Breast epithelium (tissue), 4 donors: ENCODE measurements at places on chromosomes 11 and 22. TPM values are rescaled to one million over a fixed set of nuclear protein-coding genes. Genes with fewer than 3 reads are reported as not detected.
A peak's percentile ranks its signal among the peaks of the same experiment; 100 is the strongest.

The DCUN1D5 gene
- total RNA-seq = 31.8 TPM

The MAFF gene
- 126 TPM for total RNA-seq

DNA sequence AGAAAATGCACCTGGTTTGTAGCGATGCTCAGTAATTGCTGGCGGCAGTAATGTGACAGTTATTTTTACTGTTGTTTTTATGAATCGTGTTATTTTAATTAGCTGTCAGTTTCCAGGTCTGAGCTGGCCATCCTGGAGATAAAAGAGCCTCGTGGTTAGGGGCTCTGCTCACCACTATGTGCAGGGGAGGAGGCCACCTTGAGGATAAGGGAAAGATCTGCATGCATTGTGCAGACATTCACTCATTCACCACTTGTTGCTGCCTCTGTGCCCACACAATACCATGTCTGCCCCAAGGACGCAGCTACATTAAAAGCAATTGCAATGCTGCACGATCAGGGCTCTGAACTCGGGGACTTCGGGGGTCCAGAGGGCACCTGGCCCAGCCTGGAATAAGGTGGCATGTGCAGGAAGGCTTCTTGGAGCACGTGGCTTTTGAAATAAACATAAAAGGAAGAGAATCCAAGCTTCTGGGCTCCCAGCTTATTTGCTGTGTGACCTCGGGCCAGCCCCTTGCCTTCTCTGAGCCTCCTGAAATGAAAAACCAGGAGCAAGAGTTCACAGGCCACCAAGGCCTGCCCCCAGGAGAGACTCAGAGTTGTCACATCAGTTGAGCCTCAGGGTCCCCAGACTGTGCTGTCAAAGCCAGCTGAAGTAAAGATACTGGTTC is 44.7 kb upstream of the SHISAL1 start:
- H3K27ac ChIP-seq = no peak overlapping the region
- H3K4me3 ChIP-seq = no peak overlapping the region
- no peaks in the 10 kb centered on the region for H3K4me1 ChIP-seq
- no peak for DNase-seq

GRCh38 chr11:1946812-1947484 is at the start of gene MRPL23:
MRPL23 (plus strand) TSS chr11:1947332; CDS start chr11:1947363, 31 bp downstream.
- H3K27me3 ChIP-seq = no peaks in the 10 kb centered on the region
- H3K4me1 ChIP-seq = peaks cover 6% of the 10 kb centered on the region
- no peak within 1 kb of the TSS for H3K4me3 ChIP-seq
- no peak within 1 kb of the TSS for H3K27ac ChIP-seq
- no peak for DNase-seq

DNA sequence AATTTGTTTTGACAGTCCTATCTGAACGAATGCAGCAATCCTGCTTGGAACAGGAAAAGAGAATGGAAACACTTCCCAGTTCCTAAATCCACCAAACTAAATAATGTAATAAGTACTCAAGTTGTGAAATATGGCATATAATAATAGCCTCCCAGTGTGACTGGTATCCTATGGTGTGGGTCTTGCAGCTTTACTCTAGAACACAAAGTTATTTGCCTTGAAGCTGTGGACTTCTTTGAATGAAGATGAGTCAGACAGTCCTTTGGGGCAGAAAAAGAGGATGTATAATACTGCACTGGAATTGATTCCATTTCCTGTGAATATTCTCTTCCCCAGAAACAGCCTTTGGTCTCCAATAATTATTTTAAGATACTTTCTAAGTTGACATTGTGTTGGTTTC is 887.0 kb downstream of the KCNA4 start:
- no peaks in the 10 kb centered on the region for H3K4me1 ChIP-seq
- H3K27me3 ChIP-seq = no peaks in the 10 kb centered on the region
- DNase-seq = no peak
- no peaks in the 10 kb centered on the region for H3K36me3 ChIP-seq
- H3K4me3 ChIP-seq = no peak overlapping the region

The OR9G4 gene
- total RNA-seq = not detected

- H3K4me1 ChIP-seq = no peaks in the 10 kb centered on the region
- peak overlapping the region; percentile 82 for H3K27ac ChIP-seq
- H3K36me3 ChIP-seq = no peaks in the 10 kb centered on the region
- H3K27me3 ChIP-seq = no peaks in the 10 kb centered on the region
- no peak overlapping the region for H3K4me3 ChIP-seq
Observed at GRCh38 chr11:62011881-62012280, 44.4 kb upstream of the FTH1 start.

DNA sequence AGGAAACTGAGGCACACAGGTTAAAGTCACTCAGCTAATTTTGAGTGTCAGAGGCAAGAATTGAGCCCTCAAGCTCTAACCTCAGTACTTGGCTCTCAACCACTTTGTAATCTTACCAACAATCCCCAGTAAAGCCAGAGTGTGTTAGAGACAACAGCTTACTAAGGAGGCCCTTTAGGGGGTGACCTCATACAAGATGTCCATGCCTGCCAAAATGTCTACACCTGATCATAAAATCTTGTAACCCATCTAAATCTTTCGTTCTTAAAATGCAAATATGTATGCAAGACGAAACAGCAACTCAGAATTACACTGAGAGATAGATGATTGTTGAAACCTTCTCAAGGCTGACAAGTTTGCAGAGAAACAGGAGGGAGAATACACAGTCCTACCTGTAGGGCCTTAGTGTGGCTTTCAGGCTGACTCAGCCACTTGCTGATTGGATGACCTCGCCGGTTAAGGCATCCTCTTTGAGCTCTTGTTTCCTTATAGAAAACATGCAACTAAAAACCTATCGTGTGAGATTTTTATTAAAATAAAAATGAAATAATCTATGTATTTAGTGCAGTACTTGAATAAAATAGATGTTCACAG is 143.2 kb downstream of the OPCML start:
- DNase-seq = no peak
- no peaks in the 10 kb centered on the region for H3K36me3 ChIP-seq
- no peak overlapping the region for H3K27ac ChIP-seq
- no peak overlapping the region for H3K4me3 ChIP-seq
- no peaks in the 10 kb centered on the region for H3K27me3 ChIP-seq

The SLC1A2 gene
- 0.32 TPM for total RNA-seq

The POU2AF3 gene
- total RNA-seq = 1.6 TPM

DNA sequence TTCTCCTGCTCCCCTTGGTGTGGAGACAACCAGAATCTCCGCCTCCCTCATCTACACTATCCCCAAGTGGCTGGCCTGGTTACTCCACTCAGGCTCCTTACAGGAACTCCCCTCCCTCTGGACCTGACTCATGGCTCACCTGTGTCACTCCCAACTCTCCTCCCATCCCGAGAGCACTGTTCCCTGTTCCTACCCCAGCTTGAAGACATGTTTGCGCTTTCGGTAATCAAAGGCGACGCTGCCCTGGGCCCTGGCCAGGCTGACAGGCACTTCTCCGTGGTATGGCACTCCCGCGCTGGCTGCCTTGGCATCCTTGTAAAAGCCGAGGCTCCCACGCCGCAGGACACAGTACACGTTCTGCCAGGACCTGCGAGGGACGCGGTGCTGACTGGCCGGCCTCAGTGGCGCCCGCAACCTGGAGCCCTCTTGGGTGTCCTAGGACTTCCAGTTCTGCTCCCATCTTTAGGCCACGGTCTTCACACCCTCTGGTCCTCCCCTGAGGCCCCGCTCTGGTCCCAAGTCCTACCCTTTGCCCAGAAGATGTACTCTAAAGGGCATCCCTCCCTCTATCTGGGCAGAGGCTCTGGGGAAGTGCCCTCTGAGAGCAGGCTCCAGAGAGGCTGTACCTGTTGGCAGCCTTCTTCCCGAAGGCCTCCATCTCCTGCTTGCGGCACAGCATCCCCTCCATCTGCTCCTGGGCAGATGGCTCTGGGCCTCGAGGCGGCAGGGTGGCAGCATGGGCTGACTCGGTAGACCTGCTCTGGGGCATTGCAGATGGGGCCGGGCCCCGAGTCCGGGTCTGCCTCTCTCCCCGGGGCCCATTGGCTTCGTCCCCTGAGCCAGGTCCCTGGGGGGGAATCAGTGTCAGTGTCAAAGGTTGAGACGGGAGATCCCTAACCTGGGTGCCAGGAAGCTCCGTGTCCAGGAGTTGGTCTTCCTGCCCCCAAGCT is 9.4 kb upstream of the RBM4B start:
- peak overlapping the region; percentile 89 for H3K27ac ChIP-seq
- H3K4me3 ChIP-seq = peak overlapping the region; percentile 9
- no peaks in the 10 kb centered on the region for H3K4me1 ChIP-seq
- DNase-seq = peak; percentile 61
- H3K36me3 ChIP-seq = no peaks in the 10 kb centered on the region

DNA sequence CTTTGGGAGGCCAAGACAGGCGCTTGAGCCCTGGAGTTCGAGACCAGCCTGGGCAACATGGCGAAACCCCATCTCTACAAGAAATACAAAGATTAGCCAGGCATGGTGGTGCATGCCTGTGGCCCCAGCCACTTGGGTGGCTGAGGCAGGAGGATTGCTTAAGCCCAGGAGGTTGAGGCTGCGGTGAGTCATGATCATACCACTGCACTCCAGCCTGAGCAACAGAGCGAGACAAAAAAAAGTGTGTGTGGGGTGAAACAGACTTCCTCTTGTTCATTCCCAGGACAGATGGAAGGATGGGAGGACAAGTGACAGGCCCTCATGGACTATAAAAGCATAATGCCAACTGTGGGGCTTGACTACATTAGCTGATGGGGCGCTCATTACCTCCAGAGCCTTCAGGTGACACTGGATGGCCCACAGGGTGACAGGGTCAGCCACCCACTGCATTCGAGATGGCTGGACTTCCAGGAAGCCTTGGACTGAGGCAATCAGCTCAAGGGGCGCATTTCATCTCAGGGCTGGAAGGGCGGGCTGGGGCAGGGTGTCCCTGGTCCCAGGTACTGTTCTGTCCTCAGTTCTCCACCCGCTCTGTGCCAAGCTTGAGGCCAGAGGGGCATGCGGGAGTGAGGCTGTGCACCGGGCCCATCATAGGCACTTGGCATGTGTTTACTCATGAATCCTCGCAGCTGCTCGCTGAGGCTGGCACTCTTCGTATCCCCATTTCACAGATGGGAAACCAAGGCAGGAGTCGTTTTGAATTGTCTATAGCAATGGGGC is 12.5 kb downstream of the NPTXR start:
- DNase-seq = no peak
- no peak overlapping the region for H3K27ac ChIP-seq
- H3K36me3 ChIP-seq = no peaks in the 10 kb centered on the region
- H3K27me3 ChIP-seq = no peaks in the 10 kb centered on the region

- no peak for DNase-seq
- H3K4me3 ChIP-seq = no peak overlapping the region
- H3K27ac ChIP-seq = no peak overlapping the region
- H3K36me3 ChIP-seq = no peaks in the 10 kb centered on the region
- no peaks in the 10 kb centered on the region for H3K4me1 ChIP-seq
Observed at GRCh38 chr11:34860518-34860917, 55.7 kb downstream of the APIP start.

The TRIM6 gene
- total RNA-seq = 2.2 TPM

GRCh38 chr22:22425356-22425755 is 83.2 kb downstream of the ZNF280B start:
- no peak for DNase-seq
- H3K4me3 ChIP-seq = no peak overlapping the region
- no peak overlapping the region for H3K27ac ChIP-seq
